ENCODE measurements at places on chromosomes 12 and 14. TPM values are rescaled to one million over a fixed set of nuclear protein-coding genes. Genes with fewer than 3 reads are reported as not detected.

DNA sequence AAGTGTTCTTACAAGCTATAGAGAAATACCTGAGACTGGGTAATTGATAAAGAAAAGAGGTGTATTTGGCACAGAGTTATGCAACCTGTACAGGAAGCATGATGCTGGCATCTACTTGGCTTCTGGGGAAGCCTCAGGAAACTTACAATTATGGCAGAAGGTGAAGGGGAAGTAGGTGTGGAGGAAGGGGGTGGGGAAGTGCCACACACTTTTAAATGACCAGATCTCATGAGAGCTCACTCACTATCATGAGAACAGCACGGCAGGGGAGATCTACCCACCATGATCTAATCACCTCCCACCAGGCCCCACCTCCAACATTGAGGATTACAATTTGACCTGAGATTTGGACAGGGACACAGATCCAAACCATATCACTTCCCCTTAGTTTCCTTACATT lies 32.8 kb downstream of the TSHR start:
- H3K4me1 ChIP-seq, result peaks cover 4% of the 10 kb centered on the region
- DNase-seq, result no peak
- peaks cover 13% of the 10 kb centered on the region for H3K27me3 ChIP-seq

DNA sequence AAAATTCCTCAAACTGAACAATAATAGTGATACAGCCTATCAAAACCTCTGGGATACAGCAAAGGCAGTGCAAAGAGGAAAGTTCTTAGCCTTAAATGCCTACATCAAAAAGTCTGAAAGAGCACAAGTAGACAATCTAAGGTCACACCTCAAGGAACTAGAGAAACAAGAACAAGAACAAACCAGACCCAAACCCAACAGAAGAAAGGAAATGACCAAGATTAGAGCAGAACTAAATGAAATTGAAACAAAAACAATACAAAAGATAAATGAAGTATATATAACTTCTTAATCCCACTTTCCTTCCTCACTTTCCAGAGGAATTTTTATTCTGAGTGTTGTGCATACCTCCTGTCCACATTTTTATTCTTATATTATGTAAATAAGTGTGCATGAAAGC lies 192.0 kb downstream of the FUT8 start:
- H3K36me3 ChIP-seq, result no peaks in the 10 kb centered on the region
- DNase-seq, result no peak
- H3K27ac ChIP-seq, result no peak overlapping the region
- H3K4me3 ChIP-seq, result no peak overlapping the region

- H3K4me3 ChIP-seq, result peak overlapping the region; percentile 12
- H3K36me3 ChIP-seq, result no peaks in the 10 kb centered on the region
- peak overlapping the region; percentile 85 for H3K27ac ChIP-seq
- no peak for DNase-seq
- peaks cover 38% of the 10 kb centered on the region for H3K4me1 ChIP-seq
These were observed 127.4 kb downstream of the CRADD start for GRCh38 chr12:93804392-93805179.

- peaks cover 2% of the 10 kb centered on the region for H3K27me3 ChIP-seq
- H3K36me3 ChIP-seq, result no peaks in the 10 kb centered on the region
- H3K4me3 ChIP-seq, result no peak overlapping the region
- H3K27ac ChIP-seq, result no peak overlapping the region
- H3K4me1 ChIP-seq, result no peaks in the 10 kb centered on the region
These were observed 120.9 kb downstream of the SINHCAF start for GRCh38 chr12:31205054-31205453.

DNA sequence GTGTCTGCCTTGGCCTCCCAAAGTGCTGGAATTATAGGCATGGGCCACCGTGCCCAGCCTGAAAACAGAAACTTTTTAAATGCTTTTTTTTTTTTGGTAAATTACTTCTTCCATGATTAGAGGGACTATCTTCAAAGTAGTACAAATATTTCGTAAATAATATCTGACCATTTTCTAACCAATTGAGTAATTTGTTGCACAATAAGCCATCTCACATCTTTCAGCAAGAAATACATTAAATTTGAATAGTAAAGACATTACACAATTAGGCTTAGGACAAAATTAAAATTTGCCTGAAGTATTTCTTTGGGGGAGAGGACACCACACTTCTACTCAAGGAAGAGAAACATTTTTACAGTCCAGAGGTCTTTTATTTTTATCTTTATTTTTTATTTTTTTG lies 84.7 kb upstream of the STRN3 start:
- H3K4me1 ChIP-seq, result no peaks in the 10 kb centered on the region
- no peak overlapping the region for H3K27ac ChIP-seq
- DNase-seq, result no peak
- H3K4me3 ChIP-seq, result no peak overlapping the region
- H3K36me3 ChIP-seq, result peaks cover 76% of the 10 kb centered on the region

- H3K36me3 ChIP-seq, result no peaks in the 10 kb centered on the region
- no peaks in the 10 kb centered on the region for H3K27me3 ChIP-seq
- no peak overlapping the region for H3K4me3 ChIP-seq
- H3K27ac ChIP-seq, result no peak overlapping the region
- H3K4me1 ChIP-seq, result no peaks in the 10 kb centered on the region
These were observed 449.7 kb downstream of the BTG1 start for GRCh38 chr12:91695964-91696363.

DNA sequence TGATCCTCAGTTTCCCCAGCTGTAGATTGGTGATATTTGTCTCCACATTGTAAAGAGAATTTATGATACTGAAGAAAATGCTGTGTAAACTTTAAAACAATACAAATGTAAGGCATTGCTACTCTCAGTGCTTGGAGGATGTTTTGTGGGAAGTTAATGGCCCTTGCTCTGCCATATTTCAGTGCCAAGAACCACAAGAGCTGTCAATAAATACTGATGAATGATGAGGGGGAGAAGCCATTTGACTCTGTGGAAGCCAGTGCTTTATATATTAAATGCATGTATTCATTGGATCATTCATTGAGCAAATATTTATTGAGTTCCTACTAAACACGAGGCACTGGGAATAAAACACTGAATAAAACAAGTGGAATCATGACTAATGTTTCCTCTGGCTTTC lies 30.8 kb downstream of the CACNA1C start:
- H3K27me3 ChIP-seq, result no peaks in the 10 kb centered on the region
- H3K27ac ChIP-seq, result peak overlapping the region; percentile 40
- no peaks in the 10 kb centered on the region for H3K36me3 ChIP-seq
- no peak for DNase-seq
- no peak overlapping the region for H3K4me3 ChIP-seq
- H3K4me1 ChIP-seq, result peaks cover 43% of the 10 kb centered on the region

DNA sequence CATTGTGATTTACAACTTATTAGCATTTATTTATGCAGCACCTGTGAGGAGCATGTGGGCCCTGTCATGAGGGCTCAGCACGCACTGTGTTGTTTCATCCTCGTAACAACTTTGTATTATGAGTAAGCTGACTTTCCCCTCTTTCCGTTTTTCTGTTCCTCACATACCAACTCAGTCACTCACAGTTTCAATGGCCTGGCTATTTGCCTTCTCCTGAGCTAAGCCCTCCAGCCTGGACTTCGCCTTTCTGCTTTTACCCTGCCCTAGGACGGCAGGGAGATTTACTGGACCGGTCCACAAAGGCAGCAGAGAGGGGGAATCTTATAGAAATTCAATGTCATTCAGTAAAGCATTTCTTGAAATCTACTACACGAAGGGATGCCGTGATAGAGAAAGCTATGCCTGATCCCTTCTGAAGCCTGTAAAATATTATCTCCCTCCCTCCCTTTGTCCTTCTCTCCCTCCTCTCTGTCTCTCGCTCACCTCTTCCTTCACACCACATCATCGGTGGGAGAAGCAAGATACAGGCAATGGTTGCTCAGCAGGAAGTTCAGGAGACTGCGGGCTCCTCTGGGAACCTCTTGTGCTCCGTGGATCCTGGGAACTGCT lies 219.2 kb upstream of the TBX3 start:
- H3K4me3 ChIP-seq, result peak overlapping the region; percentile 49
- peak overlapping the region; percentile 86 for H3K27ac ChIP-seq
- H3K4me1 ChIP-seq, result peaks cover 25% of the 10 kb centered on the region
- no peak for DNase-seq
- H3K27me3 ChIP-seq, result no peaks in the 10 kb centered on the region

- H3K27me3 ChIP-seq, result no peaks in the 10 kb centered on the region
- H3K4me3 ChIP-seq, result no peak overlapping the region
- peaks cover 29% of the 10 kb centered on the region for H3K4me1 ChIP-seq
These were observed 1.7 kb upstream of the APPL2 start for GRCh38 chr12:105237666-105238065.

DNA sequence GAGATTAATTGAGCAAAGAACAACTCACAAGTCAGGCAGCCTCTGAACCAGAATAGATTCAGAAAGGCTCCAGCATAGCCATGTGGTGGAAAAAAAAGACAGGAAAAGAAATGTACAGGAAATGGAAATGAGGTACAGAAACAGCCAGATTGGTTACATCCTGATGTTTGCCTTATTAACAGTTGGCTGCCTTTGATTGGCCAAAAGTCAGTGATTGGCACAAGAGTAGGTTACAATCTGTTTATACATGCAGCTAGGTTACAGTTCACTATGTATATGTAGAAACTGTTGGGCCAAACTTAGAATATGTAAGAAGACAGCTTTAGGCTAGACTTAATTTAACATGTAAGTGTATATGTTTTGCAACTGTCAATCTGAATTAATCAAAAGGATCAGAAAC lies 118.9 kb downstream of the UNC79 start:
- DNase-seq, result no peak
- H3K4me1 ChIP-seq, result no peaks in the 10 kb centered on the region
- peaks cover 3% of the 10 kb centered on the region for H3K27me3 ChIP-seq
- no peak overlapping the region for H3K27ac ChIP-seq

DNA sequence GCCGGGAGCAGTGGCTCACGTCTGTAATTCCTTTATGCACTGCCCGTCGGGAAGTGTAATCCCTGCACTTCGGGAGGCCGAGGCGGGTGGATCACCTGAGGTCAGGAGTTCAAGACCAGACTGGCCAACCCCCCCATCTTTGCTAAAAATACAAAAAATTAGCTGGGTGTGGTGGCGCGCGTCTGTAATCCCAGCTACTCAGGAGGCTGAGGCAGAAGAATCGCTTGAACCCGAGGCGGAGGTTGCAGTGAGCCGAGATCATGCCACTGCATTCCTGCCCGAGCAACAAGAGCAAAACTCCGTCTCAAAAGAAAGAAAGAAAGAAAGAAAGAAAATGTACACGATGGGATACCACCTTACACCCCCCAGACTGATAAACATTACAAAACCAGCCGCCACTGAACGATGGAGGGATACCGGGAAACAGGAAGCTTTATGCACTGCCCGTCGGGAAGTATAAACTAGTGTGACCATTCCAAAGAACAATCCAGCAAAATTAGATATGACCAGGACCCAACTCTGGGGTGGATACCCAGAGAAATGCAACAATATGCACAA lies 1.1 kb downstream of the ABCD4 start:
- H3K27me3 ChIP-seq, result no peaks in the 10 kb centered on the region
- H3K4me1 ChIP-seq, result peaks cover 15% of the 10 kb centered on the region
- H3K4me3 ChIP-seq, result peak overlapping the region; percentile 97
- peak overlapping the region; percentile 74 for H3K27ac ChIP-seq

DNA sequence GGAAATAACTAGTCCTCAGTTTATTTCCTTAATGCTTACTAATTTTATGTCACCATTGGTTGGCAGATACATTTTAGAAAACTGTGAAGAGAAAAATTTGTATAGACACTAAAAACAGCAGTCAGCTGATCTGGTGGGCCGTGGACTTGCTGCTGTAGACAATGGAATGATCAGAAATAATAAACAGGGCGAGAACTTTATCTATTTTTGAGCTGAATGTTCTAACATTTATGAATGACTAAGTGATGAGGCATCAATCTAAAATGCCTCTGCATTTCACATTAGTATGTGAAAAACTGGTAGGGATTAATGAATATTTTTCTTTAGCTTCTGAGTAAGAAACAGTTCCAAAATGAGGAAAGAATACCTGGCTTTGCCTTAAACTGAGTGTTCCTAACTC lies 24.8 kb upstream of the PKP2 start:
- H3K27me3 ChIP-seq, result no peaks in the 10 kb centered on the region
- H3K27ac ChIP-seq, result no peak overlapping the region
- H3K4me3 ChIP-seq, result no peak overlapping the region
- H3K4me1 ChIP-seq, result no peaks in the 10 kb centered on the region
- H3K36me3 ChIP-seq, result no peaks in the 10 kb centered on the region

GRCh38 chr14:104692939-104693315 lies 3.5 kb downstream of the INF2 start:
- H3K36me3 ChIP-seq, result peaks cover 10% of the 10 kb centered on the region
- no peak overlapping the region for H3K4me3 ChIP-seq
- H3K4me1 ChIP-seq, result peaks cover 20% of the 10 kb centered on the region
- H3K27ac ChIP-seq, result no peak overlapping the region
- DNase-seq, result no peak
- H3K27me3 ChIP-seq, result no peaks in the 10 kb centered on the region

DNA sequence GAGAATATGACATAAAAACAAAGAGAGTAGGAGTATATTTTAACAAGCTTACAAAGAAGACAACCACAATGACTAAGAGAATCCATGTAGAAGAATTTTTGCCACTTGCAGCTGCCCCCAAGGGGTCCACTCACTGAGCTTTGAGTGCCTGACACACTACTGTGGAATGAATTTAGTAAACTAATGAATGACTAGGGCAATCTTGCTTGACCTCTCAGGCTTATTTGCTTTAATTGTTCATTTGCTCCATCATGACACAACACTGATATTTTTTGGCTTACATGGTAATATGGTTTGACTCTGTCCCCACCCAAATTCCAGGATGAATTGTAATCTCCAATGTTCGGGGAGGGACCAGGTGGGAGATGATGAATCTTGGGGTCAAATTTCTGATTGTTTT lies 249.1 kb upstream of the FAR2 start:
- H3K27ac ChIP-seq, result no peak overlapping the region
- DNase-seq, result peak; percentile 71
- no peaks in the 10 kb centered on the region for H3K4me1 ChIP-seq
- H3K4me3 ChIP-seq, result no peak overlapping the region
- no peaks in the 10 kb centered on the region for H3K27me3 ChIP-seq

GRCh38 chr14:47189911-47190484 lies 485.4 kb downstream of the MDGA2 start:
- H3K27ac ChIP-seq, result no peak overlapping the region
- no peaks in the 10 kb centered on the region for H3K36me3 ChIP-seq
- DNase-seq, result no peak

- no peak overlapping the region for H3K27ac ChIP-seq
- H3K4me1 ChIP-seq, result no peaks in the 10 kb centered on the region
- no peaks in the 10 kb centered on the region for H3K36me3 ChIP-seq
These were observed 39.8 kb downstream of the GRIN2B start for GRCh38 chr12:13941258-13942249.

Gene KRT83
- not detected for total RNA-seq

Gene FGF6
- total RNA-seq, result not detected

Data from osteoblast (primary cell).